ENCODE measurements at places on chromosomes 3 and 15.

- DNase-seq, result no peak
Observed at GRCh38 chr3:106332884-106333283, 464.1 kb upstream of the CBLB start.

DNA sequence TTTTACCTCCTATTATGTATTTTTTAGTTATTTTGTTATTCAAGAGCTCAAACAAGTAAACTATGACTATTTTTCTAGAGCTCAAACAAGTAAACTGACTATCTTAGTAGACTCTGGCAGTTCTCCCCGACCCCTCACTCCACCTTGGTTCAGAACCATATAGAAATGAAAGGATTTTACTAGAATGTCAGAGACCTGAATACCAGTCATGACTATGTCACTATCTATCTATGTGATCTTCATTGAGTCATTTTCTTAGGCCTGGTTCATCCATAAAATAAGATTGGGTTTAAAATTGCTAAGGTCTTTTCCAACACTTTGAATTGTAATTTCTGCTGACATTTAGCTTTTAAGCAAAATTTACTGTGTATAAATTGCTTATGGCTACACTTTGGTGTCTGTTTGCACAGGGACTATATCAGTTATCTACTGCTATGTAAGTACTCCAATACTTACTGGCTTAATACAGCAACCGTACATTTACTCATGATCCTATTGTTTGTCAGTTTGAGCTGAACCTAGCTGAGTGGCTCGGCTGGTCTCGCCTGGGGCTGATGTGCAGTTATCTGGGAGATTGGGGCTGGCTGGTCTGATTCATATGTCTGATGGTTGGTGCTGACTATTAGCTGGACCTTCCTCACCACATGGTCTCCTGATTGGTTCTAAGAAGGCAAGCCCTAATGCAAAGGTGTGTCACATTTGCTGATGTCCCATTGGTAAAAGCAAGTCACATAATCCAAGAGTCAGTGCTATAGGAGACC, 37.0 kb downstream of the RASA2 start:
- no peak for DNase-seq

- DNase-seq, result no peak
Observed at GRCh38 chr3:175093748-175094147, 234.6 kb downstream of the NAALADL2 start.

- DNase-seq, result no peak
Observed at GRCh38 chr3:54020436-54020835, 101.9 kb upstream of the CACNA2D3 start.

DNA sequence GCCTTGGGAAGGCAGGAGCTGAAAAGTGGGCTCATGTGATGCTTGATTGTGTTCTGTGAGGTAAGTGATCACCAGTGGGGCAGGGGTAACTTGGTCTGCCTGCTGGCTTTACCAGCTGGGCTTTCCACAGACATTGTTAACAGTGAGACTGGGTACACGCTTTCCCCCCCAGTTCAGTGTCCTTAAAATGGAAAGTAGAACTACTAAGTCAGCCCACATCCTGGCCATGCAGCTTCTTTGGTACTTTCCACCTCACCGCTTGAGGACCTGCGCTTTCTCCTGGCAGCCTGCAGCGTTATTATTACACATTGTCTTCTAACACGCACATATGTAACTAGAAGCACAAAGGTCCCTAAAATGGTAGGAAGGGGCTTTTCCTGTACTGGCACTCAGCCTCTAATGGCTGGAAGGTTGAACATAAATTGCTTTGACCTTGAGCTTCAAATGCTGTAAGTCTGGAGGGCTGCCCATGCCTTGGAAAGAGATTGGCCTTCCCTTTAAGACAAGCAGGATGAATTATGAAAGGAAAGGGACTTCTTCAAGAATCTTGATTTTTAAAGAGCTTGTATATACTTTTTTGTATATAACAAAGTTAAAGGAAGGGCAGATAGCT, 216.1 kb upstream of the ROPN1 start:
- no peak for DNase-seq

DNA sequence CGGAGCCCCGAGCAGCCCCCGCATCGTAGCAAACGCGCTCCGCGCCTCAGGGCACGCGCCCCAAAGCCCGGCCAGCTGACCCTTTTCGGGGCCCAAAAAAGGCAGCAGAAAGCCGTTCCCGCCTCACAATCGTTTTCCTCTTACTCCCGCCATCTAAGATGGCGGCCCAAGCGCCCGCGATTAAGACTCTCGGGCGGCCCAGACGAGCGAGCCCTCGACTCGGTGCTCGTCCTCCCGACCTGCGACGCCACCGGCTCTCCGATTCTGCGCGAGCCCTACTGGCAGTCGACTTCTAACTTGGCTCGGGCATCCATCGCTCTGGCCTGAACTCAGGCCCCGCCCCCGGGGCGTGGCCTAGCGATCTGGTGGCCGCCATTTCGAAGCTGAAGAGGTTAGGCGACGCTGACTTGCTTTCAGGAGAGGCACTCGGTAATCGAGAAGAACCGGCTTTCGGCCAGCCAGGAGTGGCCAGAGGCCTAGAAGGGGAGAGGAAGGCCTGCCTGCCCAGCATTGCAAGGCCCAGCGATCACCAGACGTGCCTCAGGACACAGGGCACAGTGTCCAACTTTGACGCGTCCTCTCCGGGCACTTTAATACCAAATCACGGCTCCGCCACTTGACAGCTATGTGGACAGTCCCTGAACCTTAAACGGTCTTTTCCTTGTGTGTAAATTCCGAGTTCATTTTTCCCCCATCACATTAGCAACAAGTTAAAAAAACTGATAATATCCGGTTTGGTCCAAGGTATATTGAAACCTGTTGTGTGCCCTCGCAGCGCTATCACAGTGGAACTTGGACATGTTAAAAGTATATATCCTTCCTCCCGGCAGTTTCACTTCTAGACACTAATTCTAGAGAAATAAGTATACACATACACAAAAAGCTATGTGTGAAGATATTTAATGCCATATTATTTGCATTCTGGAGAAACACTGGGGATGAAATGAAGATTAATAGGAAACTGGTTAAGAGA, at the start of gene RAF1:
Gene RAF1 (minus strand): TSS at position 182 of the 973 bp plus-strand sequence. CDS start 45,396 bp downstream, outside the sequence.
- DNase-seq, result peak; percentile 99

GRCh38 chr3:18030371-18030870, 288.0 kb upstream of the TBC1D5 start:
- DNase-seq, result no peak

- DNase-seq, result no peak
Observed at GRCh38 chr3:195591852-195592251, 8.1 kb upstream of the APOD start.

- DNase-seq, result peak; percentile 65
Observed at GRCh38 chr3:39668420-39668819, 141.0 kb upstream of the MYRIP start.

GRCh38 chr15:79071901-79072300, 18.7 kb downstream of the RASGRF1 start:
- no peak for DNase-seq

DNA sequence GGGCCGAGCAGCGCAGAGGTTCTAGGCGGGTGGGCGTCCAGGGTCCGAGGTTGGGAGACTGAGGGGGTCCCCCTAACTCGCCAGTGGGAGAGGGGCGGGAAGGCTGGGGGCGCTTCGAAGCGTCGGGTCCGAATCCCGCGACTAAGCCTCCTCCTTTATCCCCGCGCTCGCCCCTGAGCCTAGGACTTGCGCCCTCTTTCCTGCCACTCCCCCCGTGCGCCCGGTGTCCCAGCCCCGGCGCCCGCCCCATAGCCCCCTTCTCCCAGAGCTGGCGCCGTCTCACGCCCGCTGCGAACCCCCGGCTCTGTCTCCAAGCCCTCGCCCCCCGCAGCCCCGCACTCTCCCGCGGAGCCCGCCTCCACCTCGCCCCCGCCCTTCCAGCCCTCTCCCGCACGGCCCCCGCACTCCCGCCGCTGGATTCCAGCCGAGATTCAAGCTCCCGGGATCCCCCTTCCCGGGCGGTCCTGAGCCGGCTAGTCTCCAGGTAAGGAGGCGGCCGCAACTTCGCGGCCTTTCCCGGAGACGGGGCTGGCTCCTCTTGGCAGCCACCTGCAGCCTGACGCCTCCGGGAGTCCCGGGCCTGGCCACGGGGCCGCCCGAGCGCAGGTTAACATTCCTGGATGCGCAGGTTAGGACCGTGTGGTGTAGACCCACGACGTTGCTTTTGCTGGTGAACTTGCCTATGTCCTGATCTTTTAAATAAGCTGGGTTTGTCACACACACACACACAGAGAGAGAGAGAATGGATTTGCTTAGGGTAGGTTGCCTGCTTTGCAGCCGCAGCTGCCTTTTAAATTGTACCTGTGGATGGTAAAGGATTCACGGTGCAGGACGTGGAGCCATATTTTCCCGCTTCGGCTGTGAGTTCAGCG, 563 bp downstream of the PXYLP1 start:
- no peak for DNase-seq

DNA sequence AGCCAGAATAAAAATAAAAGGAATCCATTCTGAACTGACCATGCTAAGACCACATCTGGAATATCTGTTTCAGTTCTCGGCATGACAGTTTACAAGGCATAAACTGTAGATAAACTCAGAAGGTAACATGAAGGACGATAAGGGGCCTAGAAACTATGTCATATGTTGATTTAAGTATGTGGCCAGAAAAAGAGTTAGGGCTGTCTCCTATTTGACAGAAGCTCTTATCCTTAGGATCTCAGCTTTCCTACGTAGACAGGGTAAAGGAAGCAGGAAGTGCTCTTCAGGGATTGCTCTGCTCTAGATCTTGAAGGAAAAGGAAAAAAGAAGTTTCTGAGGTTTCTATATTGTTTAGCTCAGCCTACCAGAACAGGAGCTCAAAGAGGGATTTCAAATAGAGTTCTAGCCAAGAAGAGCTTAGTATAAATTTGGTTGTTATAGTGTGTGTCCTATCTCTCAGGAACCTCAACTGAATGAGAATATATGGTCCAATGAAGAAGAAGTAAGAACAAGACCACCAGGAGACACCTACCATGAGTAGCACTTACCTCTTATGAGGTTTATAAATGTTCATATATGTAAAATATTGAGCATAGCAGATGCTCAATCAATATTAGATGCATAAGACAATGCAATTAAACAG, 59.2 kb downstream of the TP53BP1 start:
- DNase-seq, result no peak

Data from Ammon's horn (tissue), 1 donor.